ENCODE measurements at places on chromosomes 11 and 22. TPM values are rescaled to one million over a fixed set of nuclear protein-coding genes. Genes with fewer than 3 reads are reported as not detected.

DNA sequence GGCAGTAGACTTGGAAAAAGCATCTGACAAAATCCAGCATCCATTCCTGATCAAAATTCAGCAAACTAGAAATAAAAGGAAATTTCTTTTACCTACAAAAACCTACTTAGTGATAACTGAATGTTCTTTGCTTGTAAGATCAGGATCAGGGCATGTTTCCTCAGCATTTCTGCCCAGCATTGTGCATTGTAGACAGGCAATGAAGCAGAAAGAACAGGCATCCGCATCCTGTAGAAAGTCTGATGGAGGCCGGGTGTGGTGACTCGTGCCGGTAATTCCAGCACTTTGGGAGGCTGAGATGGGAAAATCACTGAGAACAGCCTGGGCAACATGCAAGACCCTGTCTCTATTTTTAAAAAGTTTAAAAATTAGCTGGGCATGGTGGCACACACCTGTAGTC lies 32.5 kb upstream of the PANX2 start:
- peaks cover 10% of the 10 kb centered on the region for H3K4me1 ChIP-seq
- H3K36me3 ChIP-seq = no peaks in the 10 kb centered on the region
- DNase-seq = no peak
- peaks cover 10% of the 10 kb centered on the region for H3K27me3 ChIP-seq
- H3K27ac ChIP-seq = no peak overlapping the region

- peaks cover 5% of the 10 kb centered on the region for H3K4me1 ChIP-seq
- H3K36me3 ChIP-seq = no peaks in the 10 kb centered on the region
- H3K27me3 ChIP-seq = peaks cover 76% of the 10 kb centered on the region
- DNase-seq = no peak
- no peak overlapping the region for H3K4me3 ChIP-seq
- no peak overlapping the region for H3K27ac ChIP-seq
Observed at GRCh38 chr22:39658367-39658766, 87.8 kb downstream of the CACNA1I start.

DNA sequence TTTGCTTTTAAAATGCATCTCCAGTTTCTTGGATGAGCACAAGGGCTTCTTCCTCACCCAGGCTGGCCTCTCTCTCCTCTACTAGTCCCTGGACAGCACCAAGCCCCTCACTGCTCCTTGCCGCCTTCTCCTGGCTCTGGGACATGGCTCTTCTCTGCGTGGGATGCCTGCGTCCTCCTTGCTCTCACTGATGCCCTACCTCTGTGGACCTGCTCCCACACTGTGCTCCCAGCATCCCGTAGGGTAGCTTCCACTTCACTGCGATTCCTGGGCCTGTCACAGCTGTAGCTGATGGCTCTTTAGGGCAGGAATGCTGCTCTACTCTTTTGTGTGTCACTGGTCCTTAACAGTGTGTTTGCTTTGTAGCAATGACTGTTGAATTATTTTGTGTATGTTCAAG lies 136.3 kb downstream of the SNX19 start:
- no peaks in the 10 kb centered on the region for H3K36me3 ChIP-seq
- H3K27ac ChIP-seq = no peak overlapping the region
- no peak for DNase-seq
- H3K4me1 ChIP-seq = peaks cover 18% of the 10 kb centered on the region
- H3K4me3 ChIP-seq = no peak overlapping the region
- H3K27me3 ChIP-seq = no peaks in the 10 kb centered on the region

DNA sequence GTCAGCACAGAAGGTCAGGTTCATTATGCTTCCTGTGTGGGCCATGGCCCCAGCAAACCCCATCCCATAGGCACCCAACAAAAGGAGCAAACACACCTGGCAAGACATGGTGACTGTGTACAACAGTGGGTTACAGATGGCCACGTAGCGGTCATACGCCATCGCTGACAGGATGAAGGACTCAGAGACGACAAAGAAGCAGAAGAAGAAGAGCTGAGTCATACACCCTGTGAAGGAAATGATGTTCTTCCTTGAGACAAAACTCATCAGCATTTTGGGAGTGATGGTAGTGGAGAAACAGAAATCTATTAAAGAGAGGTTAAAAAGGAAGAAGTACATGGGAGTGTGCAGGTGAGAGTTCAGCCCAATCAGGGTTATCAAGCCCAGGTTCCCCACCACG lies 309 bp downstream of the OR8B12 start:
- peaks cover 22% of the 10 kb centered on the region for H3K27me3 ChIP-seq
- no peak overlapping the region for H3K27ac ChIP-seq
- no peak overlapping the region for H3K4me3 ChIP-seq
- DNase-seq = no peak
- H3K4me1 ChIP-seq = peaks cover 4% of the 10 kb centered on the region

DNA sequence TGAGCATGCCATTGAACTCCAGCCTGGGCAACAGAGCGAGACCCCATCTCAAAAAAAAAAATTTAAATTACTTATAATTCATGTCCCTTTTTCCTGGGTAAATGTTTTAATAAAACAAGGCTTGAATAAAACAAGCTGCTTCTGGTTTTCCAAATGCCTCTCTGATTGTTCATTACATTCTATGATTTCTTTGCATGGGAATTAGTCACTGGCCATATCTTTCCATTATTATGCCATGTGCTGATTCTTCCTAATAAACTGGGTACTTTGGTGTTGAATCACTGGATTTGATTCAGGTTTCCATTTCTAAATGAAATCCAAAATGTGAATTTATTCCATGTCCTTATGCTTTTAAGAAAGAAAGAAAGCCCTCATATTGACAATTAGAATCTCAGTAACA lies 42.6 kb downstream of the ZNF215 start:
- no peak for DNase-seq
- H3K27me3 ChIP-seq = no peaks in the 10 kb centered on the region
- H3K36me3 ChIP-seq = peaks cover 3% of the 10 kb centered on the region

DNA sequence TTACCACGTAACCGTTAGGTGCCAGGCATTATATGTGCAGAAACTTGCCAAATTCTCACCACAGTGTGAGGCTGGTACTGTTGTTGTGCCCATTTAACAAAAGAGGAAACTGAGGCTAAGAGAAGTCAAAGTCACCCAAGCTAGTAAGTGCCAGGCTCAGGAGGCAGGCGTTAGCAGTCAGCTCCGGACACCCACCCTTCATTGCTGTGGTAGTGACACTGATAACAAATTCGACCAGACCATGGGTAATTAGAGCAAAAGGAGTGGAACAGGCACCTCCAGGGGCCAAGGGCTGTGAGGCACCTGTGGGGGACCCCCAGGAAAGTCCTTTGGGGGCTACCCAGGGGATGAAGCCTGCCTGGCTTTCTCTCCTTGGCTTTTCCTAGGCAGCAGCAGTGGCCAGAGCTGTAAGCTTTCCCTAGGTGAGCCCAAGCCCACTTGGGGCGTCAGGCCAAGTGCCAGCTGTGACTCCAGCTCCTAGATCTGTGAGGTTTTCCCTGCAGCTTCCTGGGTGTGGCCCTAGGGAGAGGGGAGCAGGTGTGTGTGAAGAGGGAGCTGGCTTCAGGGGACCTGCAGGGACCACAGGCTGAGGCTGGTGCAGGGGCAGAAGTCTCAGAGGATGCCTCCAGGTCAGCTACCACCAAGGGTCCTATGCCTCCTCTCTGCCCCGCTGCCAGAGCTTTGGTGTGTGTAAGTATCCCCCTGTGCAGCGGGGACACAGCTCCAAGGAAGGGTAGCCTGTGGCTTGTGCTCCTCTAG lies 19.7 kb upstream of the ALX4 start:
- peaks cover 94% of the 10 kb centered on the region for H3K27me3 ChIP-seq
- H3K4me3 ChIP-seq = no peak overlapping the region
- no peak overlapping the region for H3K27ac ChIP-seq
- no peaks in the 10 kb centered on the region for H3K36me3 ChIP-seq

DNA sequence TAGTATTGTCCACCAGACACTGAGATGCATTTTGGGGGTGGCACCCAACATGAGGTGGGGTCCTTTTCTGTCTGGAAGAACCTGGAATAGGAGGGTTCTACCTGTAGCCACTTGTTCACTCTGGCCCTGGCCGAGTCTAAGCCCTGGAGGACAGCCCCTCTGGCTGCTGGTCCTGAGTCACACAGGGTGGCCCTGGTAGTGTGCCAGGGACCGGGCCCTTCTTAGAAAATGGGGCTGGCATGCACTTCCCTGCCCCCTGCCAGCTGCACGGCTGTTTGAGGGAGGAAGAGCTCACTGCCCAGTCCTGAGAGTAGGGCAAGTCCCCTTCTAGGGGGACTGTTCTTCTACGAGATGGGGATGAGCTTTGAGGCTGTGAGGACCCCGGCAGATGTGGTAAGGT lies 2.2 kb downstream of the PLCB3 start:
- no peaks in the 10 kb centered on the region for H3K27me3 ChIP-seq
- peaks cover 10% of the 10 kb centered on the region for H3K4me1 ChIP-seq
- H3K36me3 ChIP-seq = peaks cover 2% of the 10 kb centered on the region
- no peak for DNase-seq
- peak overlapping the region; percentile 83 for H3K4me3 ChIP-seq

RAB39A gene
- 0.41 TPM for total RNA-seq

OR4C13 gene
- total RNA-seq = not detected

FAM83F gene
- total RNA-seq = 8.0 TPM

Measured in mesothelial cell of epicardium (in vitro differentiated cells).